ENCODE measurements at places on chromosomes 3 and 15. TPM values are rescaled to one million over a fixed set of nuclear protein-coding genes. Genes with fewer than 3 reads are reported as not detected.

The SLC27A2 gene
- total RNA-seq, result 32.9 TPM

The SMCO1 gene
- total RNA-seq, result not detected

The LRRN1 gene
- total RNA-seq, result not detected

The PP2D1 gene
- not detected for total RNA-seq

The ROPN1 gene
- not detected for total RNA-seq

The GRK7 gene
- total RNA-seq, result not detected

The KLF15 gene
- 0.73 TPM for total RNA-seq

The SLC2A2 gene
- total RNA-seq, result not detected

The ARMC8 gene
- 38.0 TPM for total RNA-seq

The SCG5 gene
- total RNA-seq, result 2.0 TPM

The ETFA gene
- 260 TPM for total RNA-seq

The C2CD4B gene
- 0.32 TPM for total RNA-seq

The CA12 gene
- 192 TPM for total RNA-seq

The CCK gene
- total RNA-seq, result 2.1 TPM

The ANKRD34C gene
- not detected for total RNA-seq

The SPESP1 gene
- total RNA-seq, result not detected

All from A549 treated with Hydrocortisone at 1 μM for 4 hours (cell line).